Activated T-helper 1 cell treated with anti-CD3 and anti-CD28 coated beads, Interleukin-12 subunit alpha, Interleukin-12 subunit beta, Interleukin-2, Interleukin-4 antibody, amounts not matched to agents 30 ng/mL and 10 ng/mL and 1 ng/mL, durations not matched to agents 14 hours and 24 hours and 36 hours (primary cell): ENCODE measurements at places on chromosomes 2 and 18. TPM values are rescaled to one million over a fixed set of nuclear protein-coding genes. Genes with fewer than 3 reads are reported as not detected.

Gene TYW5
- total RNA-seq, result 11.7 and 13.9 TPM in 2 replicates

Gene NAT8
- not detected in 2 replicates for total RNA-seq

Gene NPAS2
- total RNA-seq, result 6.5 and 7.5 TPM in 2 replicates

Gene ANKAR
- 4.2 and 5.8 TPM in 2 replicates for total RNA-seq

Gene SLC5A7
- total RNA-seq, result not detected in 2 replicates

Gene SERPINB2
- not detected in 2 replicates for total RNA-seq

Gene ZNF804A
- total RNA-seq, result 0.05 TPM in 1 of 2 replicates, not detected in the other

Gene UGT1A3
- total RNA-seq, result not detected in 2 replicates

Gene SMARCAL1
- total RNA-seq, result 28.0 and 29.1 TPM in 2 replicates

Gene SOX11
- not detected in 2 replicates for total RNA-seq

Gene CHMP1B
- 24.8 and 26.8 TPM in 2 replicates for total RNA-seq

DNA sequence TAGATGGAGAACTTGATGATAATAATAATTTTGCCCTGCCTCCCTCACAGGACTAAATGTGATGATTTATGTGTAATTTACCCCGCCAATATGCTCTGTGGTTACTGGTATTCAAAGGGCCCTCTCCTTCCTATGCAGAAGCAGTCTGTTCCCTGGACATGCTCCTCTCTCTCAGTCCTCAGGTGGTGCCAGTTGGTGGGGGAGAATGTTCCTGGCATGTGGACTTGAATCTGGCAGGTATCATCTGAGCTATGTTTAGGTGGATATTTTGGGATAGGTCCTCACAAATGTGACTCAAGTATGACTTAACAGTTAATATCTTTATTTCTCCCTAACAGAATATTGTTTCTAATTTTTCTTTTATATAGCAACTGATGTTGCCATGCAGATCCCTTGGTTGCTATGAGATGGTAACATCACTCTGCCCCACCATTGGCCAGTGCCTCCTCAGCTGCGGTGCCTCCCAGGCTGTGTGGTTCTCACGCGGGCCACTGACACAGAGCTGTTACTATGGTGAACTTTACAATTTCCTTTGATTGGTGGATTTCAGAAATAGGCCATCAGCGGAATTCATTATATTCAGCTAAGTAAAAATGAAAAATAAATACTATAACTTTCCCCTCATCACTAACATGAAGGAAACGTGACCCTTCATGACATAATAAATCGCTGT lies 106.7 kb upstream of the PELI1 start:
- no peak for DNase-seq

- no peak for DNase-seq
Measured at GRCh38 chr2:127012215-127012614, 94.7 kb downstream of the BIN1 start.

DNA sequence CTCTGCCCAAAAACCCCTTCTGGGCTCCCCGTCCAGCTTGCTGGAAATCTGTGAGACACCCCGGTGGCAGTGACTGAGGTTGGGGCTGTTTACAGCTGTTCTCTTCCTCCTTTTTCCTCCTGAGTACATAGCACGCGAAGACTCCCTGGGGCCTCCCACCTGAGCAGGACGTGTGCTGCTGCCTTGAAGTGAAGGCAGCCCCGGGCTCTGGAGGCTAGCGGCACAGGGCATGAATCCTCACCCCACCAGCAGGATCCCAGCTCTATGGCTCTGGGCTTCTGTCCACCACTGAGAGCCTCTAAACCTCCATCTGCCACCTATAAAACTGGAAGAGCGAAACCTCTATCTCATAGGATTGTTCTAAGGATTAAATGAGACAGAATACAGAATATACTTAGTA lies 182.5 kb downstream of the TMEM163 start:
- no peak for DNase-seq

- DNase-seq, result no peak
Measured at GRCh38 chr18:48313792-48314191, 95.4 kb downstream of the ZBTB7C start.

GRCh38 chr18:74351354-74351753 lies 35.7 kb downstream of the C18orf63 start:
- DNase-seq, result no peak

- no peak for DNase-seq
Measured at GRCh38 chr2:25337276-25337675, 4.4 kb downstream of the DNMT3A start.

DNA sequence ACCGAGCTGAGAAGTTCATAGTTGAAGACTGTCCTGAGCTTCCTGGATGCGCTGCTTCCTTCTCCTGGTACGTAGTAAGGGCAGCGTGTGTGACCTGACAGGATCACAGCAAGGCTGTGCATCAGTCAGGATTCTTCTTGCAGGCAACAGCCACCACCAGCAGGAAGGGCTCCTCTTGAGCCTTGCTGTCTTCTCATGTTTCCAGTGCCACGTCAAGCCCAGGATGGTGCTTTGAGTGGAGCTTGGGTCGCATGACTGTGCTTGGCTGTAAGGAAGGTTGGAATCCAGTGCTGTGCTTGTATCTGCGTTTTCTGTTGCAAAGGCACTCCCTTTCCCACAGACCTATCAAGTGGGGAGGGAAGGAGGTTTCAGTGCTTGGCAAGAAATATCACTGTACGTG lies 194.3 kb downstream of the LDLRAD4 start:
- DNase-seq, result no peak

- DNase-seq, result no peak
Measured at GRCh38 chr18:2518473-2518872, 52.8 kb downstream of the METTL4 start.

- DNase-seq, result no peak
Measured at GRCh38 chr2:229169751-229170150, 101.3 kb downstream of the PID1 start.

DNA sequence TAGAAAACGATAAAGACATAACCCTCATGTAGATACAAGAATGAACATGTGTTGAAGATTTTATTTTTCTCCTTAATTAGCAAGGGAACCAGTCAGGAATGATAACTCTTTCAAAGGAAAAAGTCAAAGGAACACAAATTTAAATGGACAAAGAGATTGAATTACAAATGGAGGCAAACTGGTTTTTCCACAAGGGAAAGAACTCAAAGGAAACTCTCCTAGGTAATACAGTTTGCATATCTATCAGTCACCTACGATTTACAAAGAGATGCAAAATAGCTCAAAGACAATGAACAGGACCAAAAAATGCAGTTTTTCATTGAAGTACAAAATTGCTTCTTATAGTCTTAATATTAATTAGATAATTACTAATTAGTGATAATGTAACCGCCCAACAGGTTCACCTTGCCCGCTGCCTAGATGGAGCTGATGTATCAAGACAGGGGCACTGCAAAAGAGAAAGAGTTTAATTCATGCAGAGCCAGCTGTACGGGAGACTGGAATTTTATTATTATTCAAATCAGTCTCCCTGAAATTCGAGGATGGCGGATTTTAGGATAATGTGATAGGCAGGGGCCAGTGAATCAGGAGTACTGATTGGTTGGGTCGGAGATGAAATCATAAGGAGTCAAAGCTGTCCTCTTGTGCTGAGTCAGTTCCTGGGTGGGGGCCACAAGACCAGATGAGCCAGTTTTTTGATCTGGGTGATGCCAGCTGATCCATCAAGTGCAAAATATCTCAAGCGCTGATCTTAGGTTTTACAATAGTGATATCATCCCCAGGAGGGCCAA lies 151.0 kb downstream of the TMEM17 start:
- DNase-seq, result no peak

GRCh38 chr2:231640241-231640640 lies 47.6 kb downstream of the TEX44 start:
- DNase-seq, result no peak

GRCh38 chr2:217467331-217467730 lies 535.5 kb downstream of the TNS1 start:
- DNase-seq, result no peak

DNA sequence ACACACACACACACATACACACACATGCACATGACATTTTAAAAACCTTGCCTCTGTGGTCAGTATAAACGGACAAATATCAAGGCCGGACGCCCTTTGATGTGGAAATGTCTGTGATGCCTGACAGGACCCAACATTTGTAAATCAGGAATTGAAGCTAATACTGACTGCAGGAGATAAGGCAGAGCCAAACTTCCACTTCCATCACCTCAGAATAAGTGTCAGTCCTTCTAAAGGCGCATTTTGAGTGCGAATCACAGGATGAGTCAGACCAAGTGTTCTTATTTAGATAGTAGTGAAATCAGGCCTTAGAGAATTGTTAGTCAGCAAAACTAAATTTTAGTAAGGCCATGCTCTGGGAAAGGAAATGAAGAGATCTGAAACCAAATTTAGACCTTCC lies 211.7 kb upstream of the LRATD1 start:
- no peak for DNase-seq

- DNase-seq, result no peak
Measured at GRCh38 chr2:160628811-160629210, 135.2 kb upstream of the RBMS1 start.

GRCh38 chr2:195520671-195521155 lies 136.3 kb upstream of the SLC39A10 start:
- no peak for DNase-seq

DNA sequence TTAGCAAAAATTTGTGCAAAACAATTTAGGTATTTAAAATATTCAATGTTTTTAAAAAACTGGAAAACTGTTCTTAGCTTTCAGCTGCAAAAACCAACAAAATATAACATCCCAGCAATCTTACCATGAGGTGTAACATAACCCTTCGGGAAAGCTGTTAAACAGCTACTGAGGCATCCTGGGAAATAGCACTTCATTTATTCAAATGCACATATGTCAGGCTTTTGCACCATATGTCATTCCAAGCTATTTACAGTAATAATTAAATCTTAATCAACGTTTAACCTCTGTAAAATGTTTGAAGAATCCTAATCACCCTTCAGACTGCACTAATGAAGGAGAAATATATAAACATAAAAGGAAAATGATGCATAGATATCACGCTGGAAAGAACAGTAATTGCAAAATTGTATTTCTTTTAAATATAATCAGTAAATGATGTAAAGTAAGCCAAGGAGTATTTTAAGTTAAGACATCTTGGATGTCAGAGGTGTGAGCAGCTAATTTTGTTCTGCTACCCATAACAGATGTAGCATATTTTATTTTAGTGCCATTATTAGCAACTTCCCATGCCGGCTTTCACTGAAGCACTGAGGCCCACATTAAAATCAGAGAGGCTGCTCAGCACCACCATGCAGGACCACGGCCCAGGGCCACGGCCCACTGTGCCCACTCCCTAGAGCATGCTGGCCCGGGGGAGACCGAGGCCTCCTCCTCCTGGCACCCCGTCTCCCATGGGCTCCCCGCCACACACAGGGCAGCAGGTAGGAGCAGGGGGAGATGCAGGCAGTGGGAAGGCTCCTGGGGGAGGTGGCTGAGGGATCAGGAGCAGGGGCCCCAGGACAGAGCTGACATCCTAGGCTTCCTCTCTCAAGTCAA lies 30.9 kb downstream of the EMX1 start:
- no peak for DNase-seq

DNA sequence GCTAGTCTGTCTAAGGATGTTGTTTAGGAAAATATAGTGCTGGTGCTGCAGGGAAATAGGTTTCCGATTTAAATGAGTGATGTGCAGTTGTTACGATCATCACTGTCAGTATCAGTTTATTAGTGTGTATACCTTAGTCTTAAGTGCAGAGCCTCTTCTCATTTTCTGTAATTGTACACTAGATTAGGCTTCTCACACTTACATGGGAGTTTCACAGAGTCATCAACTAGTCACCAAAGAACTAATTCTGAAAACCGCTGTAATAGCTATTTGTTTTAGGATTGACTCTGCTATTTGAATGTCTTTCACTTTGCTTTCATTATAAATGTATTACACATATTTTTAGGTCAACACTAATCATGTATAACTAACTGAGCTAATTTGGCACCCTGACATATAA lies 99.8 kb upstream of the ZEB2 start:
- no peak for DNase-seq

GRCh38 chr2:9315280-9315847 lies 108.0 kb downstream of the ITGB1BP1 start:
- no peak for DNase-seq

GRCh38 chr2:25310965-25311864 lies 30.5 kb downstream of the DNMT3A start:
- DNase-seq, result no peak

- DNase-seq, result no peak
Measured at GRCh38 chr2:160457588-160457987, 36.0 kb downstream of the RBMS1 start.

- no peak for DNase-seq
Measured at GRCh38 chr2:24214880-24215279, 40.0 kb downstream of the FAM228A start.

- no peak for DNase-seq
Measured at GRCh38 chr2:207437136-207437523, 92.6 kb upstream of the CREB1 start.

DNA sequence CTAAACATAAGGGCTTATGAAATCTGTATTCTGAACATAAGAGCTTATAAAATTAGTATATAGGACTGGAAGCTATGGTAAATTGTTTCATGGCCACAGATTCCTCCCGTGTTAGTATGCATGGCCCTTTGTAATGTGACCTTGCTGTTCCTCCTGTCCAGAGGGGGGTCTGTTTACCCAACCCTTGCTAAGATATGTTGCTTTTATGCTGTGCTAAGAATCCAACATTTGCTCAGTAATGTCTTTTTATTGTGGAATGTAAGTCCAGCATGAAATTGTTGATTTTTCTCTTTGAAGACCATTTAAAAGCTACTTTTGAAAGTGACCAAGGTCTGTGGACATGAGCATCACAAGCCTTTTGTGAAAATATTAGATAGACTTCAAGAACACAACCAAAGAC lies 485.4 kb downstream of the PARD3B start:
- no peak for DNase-seq

DNA sequence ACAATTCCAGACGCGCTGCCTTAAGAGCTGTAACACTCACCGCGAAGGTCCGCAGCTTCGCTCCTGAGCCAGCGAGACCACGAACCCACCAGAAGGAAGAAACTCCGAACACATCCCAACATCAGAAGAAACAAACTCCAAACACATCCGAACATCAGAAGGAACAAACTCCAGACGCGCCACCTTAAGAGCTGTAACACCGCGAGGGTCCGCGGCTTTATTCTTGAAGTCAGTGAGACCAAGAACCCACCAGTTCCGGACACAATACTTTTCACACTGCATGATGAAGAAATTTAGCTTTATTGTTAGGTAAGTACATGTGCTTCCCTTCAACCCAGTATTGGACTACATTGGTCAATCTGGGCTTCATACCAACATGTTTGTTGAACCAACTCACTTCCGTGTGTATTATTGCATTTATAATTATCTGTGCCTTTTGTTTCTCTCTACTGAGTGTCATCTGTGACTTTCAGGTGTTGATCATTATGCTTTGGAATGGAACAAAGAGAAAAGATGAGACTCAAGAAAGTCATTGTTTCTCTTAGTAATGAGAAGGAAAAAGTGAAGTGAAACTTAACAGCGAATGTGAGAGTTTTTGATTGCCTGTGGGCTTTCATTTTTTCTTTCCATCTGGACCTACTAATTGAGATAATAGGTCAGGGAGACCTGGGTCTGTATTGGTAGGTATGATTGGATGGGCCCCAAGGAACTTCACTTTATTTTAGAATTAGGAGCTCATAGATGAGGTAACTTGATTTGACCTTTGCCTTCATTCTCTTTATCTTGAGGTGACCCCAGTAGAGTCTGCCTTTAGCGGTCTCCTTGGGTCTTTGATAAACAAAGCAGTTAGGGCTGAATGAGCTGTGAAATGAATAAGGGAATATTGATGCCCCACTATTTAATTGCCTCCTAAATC lies 76.1 kb upstream of the CAVIN2 start:
- no peak for DNase-seq
